ENCODE measurements at places on chromosomes 12 and 14. TPM values are rescaled to one million over a fixed set of nuclear protein-coding genes. Genes with fewer than 3 reads are reported as not detected.

DNA sequence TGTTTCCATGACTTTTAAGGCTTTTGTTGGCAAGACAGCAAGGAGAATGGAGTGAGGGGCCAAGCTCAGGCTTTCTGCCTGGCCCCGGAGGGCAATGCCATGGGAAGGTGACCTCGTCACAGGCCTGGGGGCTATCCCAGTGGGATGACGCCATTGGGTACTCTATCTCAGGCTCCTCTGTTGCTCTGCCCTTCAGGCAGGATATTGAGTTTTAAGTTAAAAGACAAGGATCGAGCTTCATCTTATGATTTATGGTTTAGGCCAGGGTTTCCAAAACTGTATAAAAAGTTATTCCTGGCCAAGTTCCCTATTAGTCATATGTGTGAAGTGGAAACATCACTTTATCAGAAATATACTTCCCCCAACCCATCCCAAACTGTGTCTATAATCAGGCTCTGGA lies 127.7 kb downstream of the ZFP36L1 start:
- DNase-seq: no peak

- DNase-seq: peak; percentile 72
Measured at GRCh38 chr14:64891839-64892375, 12.2 kb upstream of the SPTB start.

PKP2 gene
- 3.8 TPM for total RNA-seq

DNA sequence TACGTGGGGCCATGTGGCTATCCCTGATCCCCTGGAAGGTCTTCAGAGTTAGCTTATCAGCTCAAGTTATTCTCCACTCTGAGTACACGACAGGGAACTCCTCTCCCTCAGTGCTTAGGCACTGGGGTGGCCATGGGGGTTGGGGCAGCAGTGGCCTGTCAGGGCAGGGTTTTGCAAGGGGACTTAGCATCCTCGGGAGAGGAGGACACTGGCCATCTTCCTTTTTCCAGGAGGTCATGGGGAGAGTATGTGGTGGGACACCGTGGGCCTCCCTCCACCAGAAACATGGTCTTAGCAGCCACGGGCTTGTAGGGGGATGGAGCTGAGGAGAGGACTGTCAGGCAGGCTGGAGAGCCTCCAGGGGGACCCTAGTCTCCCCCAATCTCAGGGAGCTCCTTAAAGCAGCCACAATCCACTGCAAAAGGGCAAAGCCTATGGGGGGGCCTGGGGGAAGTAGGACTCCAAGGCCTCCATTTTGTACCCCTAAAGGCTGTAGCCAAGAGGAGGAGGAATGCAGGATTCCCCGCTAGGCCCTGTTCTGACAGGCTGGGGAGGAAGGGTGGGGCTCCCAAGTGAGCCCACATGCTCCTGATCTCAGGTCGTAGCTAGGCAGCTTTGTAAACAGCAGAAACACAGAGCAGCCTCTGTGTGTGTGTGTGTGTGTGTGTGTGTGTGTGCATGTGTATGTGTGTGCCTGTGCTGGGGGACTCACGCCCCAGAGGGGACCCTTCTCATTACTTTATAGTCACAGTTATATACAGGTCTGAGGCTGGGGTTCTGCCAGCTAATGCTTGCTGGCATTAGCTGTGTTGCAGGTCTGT lies 36.6 kb downstream of the KRT80 start:
- DNase-seq: no peak

SLC5A8 gene
- total RNA-seq: not detected
